ENCODE measurements at places on chromosomes 7 and 10.

GRCh38 chr10:108132303-108132702 is 967.8 kb upstream of the SORCS1 start:
- DNase-seq: no peak

- DNase-seq: no peak
Observed at GRCh38 chr10:130485236-130485957, 349.2 kb downstream of the GLRX3 start.

DNA sequence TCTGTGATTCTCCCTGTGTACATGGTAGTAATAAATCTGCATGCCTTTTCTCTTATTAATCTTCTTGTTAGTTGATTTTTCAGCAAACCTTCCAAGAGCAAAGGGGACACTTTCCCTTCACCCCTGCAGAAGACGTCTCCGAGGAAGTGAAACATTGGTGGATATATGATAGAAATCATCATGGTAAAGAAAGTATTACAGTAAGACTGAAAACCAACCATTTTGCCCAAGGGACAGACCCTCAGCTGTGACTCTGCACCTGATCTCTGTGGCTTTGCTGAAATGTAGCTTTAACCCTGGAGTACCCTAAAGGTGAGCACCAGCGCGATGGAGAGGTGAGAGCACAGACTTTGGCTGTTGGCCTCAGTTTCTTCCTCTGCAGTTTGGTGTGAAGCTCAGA is 32.8 kb upstream of the MYO3A start:
- no peak for DNase-seq

DNA sequence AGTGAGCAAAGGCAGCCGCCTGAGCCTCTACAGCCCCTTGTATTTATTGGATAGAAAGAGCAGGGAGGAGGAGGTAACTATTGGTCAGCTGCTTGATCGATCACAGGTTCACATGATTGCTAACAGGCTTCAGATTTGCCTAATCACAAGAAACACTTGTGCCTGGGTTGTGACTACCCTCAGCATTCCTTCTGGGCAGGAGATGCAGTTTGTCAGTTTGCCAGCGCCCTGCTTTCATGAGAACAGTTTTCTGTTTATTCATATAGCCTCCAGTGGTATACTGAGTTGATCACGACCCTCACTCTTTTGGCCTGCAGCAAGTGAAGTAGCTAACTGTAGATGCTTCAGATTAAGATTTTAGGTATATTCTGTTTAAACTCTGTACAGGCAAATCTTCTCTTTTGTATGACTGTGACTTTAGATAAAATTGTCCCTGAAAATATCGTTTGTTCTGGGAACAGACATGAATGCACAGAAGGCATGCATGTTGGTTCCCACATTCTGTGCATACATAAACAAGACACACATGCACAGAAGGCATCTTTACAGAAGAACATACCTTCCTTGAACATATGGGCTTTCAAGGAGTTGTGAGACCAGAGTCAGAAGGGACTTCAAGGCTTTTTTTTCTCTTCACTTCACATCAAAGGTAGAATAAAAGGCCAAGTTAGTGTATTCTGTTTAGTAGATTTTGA is 422.4 kb upstream of the STEAP1 start:
- DNase-seq: no peak

GRCh38 chr7:43877968-43878864 is 8.9 kb upstream of the MRPS24 start:
- DNase-seq: no peak

DNA sequence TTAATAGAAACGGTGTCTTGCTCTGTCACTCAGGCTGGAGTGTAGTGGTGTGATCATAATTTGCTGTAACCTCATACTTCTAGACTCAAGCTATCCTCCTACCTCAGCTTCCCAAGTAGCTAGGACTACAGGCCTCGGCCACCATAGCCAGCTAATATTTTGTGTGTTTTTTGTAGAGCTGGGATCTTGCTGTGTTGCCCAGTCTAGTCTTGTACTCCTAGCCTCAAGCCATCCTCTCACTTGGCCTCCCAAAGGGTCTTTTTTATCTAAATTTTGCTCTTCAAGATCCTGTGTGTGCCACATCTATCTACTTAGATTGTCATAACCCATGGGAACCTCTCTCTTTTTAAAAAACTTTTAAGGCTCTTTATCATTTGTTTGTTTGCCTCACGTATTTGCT is 50.5 kb downstream of the ANKIB1 start:
- DNase-seq: no peak

GRCh38 chr10:63553473-63553872 is 32.3 kb downstream of the REEP3 start:
- no peak for DNase-seq

DNA sequence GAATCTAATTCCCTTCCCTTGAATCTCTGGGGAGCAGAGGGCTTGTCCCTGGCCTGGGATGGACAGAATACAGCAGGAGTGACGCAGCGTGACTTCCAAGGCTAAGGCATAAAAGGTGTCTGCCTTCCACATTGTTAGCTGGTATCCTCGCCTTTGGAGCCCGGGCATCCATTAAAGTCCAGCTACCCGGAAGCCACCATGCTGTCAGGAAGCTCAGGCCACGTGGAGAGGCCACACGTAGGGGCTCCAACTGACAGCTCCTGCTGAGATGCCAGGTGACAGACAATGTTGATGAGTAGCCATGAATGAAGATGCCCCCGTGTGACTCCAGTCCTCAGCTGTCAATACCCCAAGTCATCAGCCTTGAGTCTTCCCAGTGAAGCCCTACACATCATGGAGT is 99.9 kb downstream of the OAT start:
- no peak for DNase-seq

GRCh38 chr7:128398016-128398840 is 11.6 kb downstream of the IMPDH1 start:
- peak; percentile 21 for DNase-seq

DNA sequence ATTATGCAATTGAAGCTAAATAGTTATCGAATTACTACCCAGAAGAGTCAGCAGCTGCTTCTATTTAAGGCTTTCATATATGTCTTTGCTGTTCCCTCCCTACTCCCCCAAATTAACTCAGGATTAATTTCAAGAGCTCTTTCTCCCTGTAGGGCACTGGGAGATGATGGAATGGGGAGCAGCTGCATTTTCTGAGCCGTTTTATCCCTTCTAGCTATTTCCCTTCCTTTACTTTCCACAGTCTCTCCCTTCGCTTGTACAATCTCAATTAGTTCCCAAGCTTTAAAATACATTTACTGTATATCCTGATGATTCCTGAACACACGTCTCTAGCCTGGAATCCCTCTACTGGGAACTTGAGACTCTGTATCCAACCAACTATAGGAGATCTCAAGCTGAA is 19.8 kb upstream of the TSPAN12 start:
- no peak for DNase-seq

DNA sequence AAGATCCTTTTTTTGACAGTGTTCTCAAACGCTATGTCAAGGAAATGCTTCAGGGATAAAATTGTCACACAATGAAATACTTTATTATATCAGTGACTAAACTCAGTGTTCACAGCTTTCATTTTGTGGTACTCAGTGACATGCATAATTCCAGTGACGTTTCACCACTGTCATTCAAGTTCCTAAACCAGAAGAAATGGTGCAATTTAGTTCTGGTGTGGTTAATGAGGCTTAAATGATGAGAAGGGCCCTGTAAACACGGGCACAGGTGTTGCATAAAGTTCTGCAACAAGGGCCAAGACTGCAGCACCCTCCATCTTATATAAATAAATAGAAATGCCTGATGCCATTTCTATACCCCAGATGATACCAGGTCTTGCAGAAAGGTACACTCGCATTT is 1247.1 kb downstream of the GATA3 start:
- no peak for DNase-seq

DNA sequence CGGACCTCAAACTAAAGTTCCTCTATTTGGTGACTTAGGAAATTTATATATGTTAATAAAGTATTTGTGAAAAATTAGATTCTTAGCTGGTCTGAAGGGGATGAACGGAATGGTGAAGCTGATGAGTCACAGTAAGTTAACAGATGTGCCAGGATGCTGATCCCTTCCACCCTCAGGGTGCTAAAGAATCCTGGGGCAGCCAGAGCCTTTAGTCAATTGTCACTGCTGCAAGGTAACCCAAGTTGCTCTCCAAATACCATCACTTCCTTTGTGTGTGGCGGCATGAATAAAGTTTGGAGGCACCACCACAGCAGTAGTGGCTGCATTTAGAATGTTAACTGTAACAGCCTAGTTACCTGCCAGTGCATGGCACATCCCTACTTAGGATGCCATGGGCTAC is 222.6 kb upstream of the PPP1R3A start:
- no peak for DNase-seq

DNA sequence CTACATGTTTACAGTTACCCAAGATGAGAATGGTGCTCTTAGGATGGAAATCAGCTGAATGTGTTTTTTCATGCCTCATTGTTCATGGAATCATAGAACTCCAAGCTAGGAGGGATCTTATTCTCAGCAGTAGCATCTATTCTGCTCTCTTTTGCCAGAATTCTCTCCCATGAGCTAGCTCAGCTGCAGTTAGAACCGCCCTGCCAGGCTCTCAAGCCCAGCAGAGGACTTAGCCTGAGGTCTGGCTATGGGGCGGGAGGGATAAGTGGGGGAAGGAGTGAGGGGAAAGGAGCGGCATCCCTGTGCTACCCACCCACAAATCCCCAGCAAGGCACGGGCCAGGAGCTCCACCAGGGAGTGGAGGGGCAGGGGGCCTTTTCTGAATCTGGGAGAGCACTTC is 120.7 kb upstream of the PLXNA4 start:
- DNase-seq: no peak

- no peak for DNase-seq
Observed at GRCh38 chr7:104967595-104967994, 46.4 kb upstream of the KMT2E start.

GRCh38 chr7:39602351-39602750 is 21.0 kb upstream of the RALA start:
- no peak for DNase-seq

GRCh38 chr7:5350174-5350463 is 67.4 kb downstream of the SLC29A4 start:
- DNase-seq: no peak

- no peak for DNase-seq
Observed at GRCh38 chr7:4690953-4691856, 9.1 kb downstream of the FOXK1 start.

DNA sequence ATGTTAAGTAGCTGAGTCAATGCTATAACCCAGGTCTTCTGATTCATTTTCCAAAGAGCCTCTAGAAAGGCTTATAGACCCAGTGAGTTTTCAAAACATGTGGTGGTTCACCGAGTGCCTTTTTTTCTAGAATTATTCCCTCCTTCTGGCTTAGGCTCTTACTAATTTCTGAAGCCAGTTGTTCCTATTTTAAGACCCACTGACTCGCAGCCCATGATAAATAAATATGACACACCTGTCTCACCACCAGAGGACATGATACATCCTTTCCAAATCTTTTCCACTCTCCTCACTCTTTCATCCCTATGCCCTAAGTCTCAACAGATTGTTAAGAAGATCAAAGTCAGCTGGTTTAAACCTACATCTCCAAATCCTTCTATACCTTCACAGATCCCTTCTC is 126.0 kb upstream of the WNT16 start:
- DNase-seq: no peak

DNA sequence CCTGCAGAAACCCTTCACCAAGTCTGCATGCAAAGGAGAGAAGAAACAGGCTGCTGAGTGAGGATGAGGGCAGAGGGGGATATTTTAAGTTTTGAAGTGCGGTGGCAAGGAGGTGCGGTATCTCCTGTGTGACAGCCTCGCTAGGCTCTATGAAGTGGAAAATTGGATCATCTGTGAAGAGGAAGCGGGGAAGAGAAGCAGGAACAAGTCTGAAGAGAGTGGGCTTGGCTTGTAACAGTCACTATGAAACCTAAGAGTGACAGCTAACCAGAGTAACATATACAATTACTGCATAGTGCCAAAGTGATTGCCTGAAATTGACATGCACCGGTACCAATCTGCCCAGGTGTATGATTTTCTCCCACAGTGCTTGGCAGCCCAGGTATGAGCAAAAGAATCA is 287.5 kb upstream of the KLF14 start:
- no peak for DNase-seq

DNA sequence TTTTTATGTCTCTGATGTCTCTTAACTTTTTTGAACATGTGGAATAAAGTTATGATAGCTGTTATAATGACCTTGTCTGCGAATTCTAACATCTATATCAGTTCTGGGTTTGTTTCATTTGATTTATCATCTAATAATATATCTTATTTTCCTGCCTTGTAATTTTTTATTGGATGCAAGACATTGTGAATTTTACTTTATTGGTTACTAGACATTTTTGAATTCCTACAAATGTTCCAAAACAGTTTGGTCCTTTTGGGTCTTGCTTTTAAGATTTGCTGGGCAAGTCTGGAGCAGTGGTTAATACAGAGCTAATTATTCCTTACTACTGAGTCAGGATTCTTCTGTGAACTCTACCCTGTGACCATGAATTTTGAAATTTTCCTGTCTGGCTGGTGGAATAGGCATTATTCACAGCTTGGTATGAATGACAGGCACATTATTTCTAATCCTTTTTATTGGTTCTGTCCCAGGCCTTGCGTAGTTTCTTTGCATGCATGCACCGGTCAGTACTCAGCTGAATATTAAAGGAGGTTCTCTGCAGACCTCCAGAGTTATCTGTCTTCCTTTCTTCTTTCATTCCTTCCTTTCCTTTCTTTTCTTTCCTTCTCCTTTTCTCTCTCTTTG is 9.0 kb downstream of the CUTC start:
- no peak for DNase-seq

GRCh38 chr7:2172311-2173188 is 60.2 kb downstream of the MAD1L1 start:
- no peak for DNase-seq

DNA sequence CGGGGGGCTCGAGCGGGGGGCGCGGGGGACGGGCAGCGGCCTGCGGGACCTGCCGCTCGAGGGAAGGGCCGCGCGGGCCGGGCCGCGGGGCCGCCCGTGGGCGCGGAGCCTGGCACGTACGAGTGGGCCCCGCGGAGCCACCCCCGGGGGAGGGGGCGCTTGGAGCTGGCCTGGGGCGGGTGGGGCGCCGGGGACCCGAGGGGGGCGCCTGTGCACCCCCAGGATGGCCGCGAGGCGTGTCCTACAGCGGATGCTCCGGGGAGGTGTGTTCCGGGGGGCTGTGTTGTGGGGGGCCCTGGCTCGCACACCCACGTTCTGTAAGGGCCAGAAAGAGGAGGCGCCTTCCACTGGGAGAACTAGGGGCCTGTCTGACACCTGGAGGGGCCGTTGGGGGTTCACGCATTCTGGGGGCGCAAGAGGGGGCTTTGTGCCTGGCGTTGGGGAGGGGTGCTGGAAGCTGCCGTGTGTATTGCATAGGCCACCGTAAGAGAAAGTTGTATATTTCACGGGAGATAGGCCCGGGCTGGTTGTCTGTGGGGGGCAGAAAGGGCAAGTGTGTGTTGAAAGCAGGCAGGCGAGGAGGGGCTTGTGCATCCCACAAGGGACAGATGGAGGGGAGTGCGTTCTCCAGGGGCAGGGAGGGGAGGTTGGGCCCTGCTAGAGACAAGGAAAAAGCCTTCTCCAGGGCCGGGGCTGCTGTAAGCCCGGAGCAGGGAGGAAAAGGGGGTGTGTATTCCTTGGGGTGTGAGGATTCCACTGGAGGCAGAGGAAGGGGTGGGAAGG is 663 bp downstream of the VPS37D start:
- DNase-seq: no peak

All from stimulated activated CD4-positive, alpha-beta T cell treated with anti-CD3 and anti-CD28 coated beads, Interleukin-2, amount 100 ng/mL, for 4 hours (primary cell).